ENCODE measurements at places on chromosomes 12 and 14.

GRCh38 chr14:105195522-105196264 is 14.6 kb upstream of the NUDT14 start:
- no peak for DNase-seq

GRCh38 chr12:4438834-4439596 is 6.6 kb downstream of the FGF6 start:
- no peak for DNase-seq

DNA sequence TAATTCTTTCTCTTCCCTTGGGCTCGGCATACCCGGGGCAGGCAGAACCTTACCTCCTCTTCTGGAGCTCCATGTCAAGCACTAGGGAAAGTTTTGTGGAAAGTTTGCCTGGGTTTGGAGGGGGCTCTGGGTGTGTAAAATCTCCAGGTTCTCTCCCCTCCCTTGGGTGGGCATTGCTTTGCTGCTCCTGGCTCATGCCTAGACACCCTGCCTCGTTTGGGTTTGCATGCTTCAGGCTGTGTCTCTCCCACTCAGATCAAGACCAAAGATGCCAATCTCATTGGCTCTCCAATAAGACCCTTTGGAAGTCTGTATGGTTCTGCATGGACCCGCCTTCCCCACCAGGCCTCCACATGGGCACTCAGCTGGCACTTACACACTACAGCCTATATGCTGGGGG is 6.2 kb upstream of the KRT2 start:
- no peak for DNase-seq

DNA sequence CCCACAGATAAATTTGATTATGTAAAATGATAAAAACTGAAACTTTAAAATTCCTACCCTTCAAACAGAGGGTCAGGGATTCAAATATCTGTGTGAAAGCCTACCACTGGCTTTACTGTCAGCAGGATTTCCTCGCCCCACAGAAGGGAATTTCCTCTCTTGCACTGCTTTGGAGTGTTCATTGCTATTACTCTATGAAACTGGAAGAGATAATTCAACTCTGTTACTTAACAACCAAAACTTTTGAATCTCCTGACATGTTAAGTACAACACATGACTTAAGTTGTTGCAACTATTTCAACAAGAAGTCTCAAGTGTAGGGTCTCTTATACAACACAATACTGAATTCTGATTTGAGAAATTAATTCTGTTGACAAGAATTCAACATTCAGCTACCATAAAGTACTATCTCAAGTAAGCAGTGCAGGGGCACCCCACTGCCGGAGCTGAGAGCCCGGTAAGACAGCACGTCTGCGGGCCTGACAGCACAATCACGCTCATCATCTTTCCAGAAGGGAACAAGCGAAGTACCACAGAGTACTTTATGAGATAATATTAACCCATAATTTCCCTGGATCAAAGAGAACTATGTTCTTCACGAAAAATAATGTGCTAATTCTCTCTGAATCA is 22.9 kb downstream of the DICER1 start:
- DNase-seq, result no peak

- DNase-seq, result peak; percentile 85
Measured at GRCh38 chr14:52131640-52132320, 62.9 kb upstream of the NID2 start.

- DNase-seq, result no peak
Measured at GRCh38 chr14:98623788-98624415, 648.1 kb downstream of the BCL11B start.

DNA sequence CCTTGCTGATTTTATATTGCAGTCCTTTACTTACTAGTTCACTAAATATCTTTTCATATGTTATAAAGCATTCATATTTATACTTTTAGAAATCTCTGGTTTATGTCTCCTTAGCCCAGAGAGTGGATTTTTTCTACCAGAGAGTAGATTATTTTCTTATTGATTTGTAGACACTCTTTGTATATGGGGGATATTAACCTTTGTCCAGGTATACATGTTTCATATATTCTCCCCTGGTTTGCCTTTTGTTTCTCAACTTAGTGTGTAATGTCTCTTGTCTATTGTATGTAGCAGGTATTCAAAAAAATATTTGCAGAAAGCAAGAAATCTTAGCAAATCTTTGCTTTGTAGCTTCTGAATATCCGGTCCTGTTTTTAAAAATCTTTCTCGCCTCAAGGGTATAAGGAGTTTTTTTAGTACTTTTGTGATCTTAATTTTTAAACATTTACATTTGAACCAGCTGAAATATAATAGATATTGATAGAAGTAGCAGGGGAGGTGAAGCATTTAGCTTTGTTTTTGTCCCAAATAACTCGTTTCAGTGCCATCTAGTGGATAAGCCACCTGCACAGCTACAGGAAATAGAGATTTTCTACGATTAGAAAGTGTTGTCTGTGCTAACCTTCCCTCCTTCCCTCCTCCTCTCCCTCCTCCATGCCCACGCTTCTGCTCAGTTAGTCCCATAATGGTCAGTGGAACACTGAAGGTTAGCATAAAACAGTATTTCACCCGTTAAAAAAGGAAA is 97.0 kb downstream of the PHETA1 start:
- no peak for DNase-seq

- no peak for DNase-seq
Measured at GRCh38 chr12:14849661-14850060, 6.3 kb upstream of the ART4 start.

- DNase-seq, result no peak
Measured at GRCh38 chr12:62977883-62978282, 42.9 kb upstream of the PPM1H start.

GRCh38 chr14:85619851-85620250 is 89.9 kb downstream of the FLRT2 start:
- no peak for DNase-seq

- no peak for DNase-seq
Measured at GRCh38 chr12:95002754-95003153, 743 bp downstream of the NDUFA12 start.

GRCh38 chr12:59828521-59828920 is 232.7 kb downstream of the SLC16A7 start:
- DNase-seq, result no peak

DNA sequence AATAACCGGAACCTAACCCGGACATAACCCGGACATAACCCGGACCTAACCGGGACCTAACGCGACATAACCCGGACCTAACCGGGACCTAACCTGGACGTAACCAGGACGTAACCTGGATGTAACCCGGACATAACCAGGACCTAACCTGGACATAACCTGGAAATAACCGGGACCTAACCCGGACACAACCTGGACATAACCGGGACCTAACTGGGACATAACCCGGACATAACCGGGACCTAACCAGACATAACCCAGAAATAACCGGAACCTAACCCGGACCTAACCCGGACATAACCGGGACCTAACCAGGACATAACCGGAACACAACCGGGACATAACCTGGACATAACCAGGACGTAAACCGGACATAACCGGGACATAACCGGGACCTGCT is 6.7 kb upstream of the FBRSL1 start:
- DNase-seq, result no peak

- DNase-seq, result no peak
Measured at GRCh38 chr14:45094275-45094674, 10.4 kb downstream of the PRPF39 start.

DNA sequence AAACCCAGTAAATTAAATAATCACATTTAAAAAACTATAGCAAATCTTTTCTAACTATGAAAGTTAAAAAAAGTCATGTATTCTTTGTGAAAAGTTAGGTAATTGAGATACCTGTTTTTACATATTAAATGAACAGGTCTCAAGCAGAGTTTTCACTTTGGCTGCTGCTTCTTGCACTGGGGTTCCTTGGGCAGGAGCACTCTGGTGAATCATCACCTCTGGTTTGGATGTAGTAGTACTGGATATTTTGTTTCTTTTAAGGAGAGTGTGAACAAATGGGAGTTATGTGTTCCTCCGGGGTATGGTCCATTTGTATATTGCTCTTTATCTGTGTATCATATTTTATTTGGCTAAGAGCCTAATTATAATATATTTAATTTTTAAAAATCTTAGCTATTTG is 82.7 kb downstream of the FUT8 start:
- no peak for DNase-seq

GRCh38 chr14:79407572-79407971 is 803.7 kb downstream of the DIO2 start:
- DNase-seq, result no peak

DNA sequence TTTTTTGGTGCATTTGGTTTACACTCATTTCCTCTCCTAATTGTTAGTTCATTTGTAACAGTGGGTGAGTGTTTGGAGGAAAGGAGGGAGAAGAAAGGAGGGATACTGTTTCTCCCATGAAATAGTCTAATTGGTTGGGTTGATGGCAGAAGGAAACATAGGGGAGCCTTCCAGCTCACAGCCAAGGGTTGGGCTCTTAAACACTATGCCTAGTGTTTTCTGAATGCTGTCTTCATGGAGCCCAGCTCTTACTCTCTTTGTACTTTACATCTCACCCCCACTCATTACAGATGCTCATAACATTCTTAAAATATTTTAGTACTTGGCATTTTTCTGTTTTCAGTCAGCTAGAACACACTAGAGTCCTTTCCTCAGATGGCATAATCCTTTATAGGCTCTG is 38.2 kb downstream of the BAZ2A start:
- no peak for DNase-seq

DNA sequence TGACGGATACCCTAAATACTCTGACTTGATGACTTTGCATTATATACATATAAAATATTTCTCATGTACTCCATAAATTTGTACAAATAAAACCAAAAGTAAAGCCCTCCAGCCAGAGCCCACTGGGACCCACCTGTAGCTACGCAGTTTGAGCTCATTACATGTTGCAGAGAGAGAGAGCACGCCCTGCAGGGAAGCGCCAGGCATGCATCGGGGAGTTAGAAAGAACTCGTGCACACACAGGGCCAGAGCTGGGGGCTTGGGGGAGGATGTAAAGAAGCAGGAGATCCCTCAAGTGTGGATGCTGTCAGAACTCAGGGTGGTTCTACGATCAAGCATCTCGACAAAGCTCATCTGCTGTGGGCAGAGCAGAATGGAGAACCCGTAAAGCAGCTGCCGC is 178.5 kb upstream of the RTL1 start:
- no peak for DNase-seq

DNA sequence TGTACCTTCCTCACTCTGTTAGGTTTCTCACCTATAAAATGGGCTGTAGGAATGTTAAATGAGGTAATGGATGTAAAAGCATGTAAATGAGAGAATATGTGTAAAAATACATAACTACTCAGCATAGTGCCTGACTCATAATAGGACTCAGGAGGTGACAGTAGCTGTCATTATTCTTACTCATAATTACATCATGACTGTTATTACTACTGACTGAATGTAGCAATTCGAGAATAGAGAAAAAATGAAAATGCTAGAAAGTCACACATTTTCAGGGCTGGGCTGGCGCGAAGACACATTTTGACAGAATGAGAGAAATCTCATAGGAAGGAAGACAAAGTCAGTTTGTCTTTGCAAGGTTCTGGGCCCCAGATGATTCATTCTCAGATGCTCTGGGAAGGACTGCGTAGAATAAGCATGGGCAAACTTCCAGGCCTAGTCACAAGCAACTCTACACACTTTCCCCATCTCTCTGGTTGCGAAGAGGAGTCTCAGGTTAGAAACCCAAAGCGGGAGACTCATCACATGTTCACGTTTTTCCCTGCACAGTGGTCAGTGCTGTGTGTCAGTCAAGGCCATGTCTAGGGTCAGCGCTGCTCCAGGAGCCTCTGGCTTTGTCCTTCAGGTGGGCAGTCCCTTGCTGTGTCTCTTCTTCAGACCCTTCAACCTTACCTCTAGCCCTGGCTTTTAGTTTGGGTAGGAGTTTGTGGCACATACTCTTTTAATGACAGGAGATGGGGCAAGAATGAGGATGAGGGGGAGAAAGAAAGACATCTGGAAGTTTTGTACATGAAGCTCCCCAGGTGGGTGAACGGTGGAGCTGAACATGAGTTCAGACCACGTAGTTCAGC is 8.4 kb downstream of the GPRC5A start:
- no peak for DNase-seq

DNA sequence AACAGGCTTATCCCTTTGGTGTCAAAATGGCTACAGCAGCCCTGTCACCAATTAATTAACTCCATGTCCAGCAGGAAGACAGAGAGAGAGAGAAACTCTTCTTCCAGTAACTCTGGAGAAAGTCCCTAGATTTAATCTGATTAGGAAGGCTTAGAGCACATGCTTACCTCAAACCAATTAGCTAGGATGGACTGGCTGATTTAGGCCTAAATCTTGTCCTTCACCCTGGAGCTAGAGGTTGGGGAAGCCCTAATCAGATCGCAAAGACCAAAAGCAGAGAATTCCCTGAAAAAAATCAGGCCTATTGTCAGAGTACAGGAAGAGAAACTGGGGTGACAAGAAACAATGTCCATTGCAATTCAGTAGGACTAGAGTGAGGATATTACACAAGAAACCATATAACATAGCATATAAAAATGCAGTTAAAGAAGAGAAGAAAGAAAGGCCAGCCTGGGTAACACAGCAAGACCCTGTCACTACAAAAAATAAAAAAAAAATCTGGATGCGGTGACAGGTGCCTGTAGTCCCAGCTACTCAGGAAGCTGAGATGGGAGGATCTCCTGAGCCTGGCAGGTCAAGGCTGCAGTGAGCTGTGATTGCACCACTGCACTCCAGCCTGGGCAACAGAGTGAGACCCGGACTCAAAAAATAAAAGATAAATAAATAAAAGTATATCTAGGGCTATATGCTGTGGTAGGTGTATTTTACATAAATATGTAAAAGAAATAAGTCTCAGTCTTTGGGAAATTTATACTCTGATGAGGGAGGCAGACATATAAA is 34.9 kb upstream of the TUBA1A start:
- DNase-seq, result no peak

- DNase-seq, result no peak
Measured at GRCh38 chr14:73237219-73237785, at the start of gene PAPLN. PAPLN (plus strand) TSS chr14:73237506; CDS start chr14:73239779, 2,273 bp downstream.

DNA sequence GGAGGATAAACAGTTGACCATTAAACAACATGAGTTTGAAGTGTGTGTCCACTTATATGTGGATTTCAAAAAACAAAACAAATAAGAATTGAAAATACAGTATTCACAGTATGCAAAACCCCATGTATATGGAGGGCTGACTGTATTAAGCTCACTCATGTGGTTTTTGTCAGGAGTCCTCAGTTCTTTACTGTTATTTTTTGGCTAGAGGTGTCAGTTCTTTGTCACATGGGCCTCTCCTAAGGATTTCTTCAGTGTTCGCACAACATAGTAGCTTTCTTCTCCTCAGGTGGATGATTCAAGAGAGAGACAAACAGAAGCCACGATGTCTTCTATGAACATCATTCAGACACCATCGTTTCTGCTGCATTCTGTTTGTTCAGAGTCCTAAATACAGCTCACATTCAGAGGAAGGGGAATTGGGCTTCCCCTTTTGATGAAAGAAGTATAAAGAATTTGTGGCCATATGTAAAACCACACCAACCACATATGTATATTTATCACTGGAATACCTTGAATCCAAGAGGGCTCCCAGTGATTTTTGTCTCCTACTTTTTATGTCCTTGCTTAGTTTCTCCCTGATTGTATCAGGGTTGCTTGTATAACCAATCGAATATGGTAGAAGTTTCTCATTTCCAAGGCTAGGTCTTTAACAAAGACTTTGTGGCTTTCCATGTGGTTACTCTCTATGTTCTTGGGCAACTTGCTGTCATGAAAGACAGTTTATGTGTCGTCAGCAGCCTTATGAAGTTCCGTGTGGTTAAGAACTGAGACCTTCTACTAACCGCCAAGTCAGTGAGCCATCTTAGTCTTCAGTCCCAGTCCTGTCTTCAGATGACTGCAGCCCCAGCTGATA is 18.9 kb downstream of the MNAT1 start:
- DNase-seq, result no peak

- DNase-seq, result no peak
Measured at GRCh38 chr14:53368066-53368465, 214.9 kb upstream of the DDHD1 start.

- DNase-seq, result no peak
Measured at GRCh38 chr12:68998041-68998440, 65.1 kb upstream of the CPM start.
